A549 treated with ZK216348 at 1 μM for 4 hours (cell line): ENCODE measurements at places on chromosomes 6 and 20. TPM values are rescaled to one million over a fixed set of nuclear protein-coding genes. Genes with fewer than 3 reads are reported as not detected.

The MCCD1 gene
- not detected in 5 replicates for total RNA-seq

The TBX18 gene
- total RNA-seq, result 14.6 to 24.8 TPM (median 20.3 TPM) in 5 replicates

The NCR2 gene
- not detected in 5 replicates for total RNA-seq

The FRMD1 gene
- total RNA-seq, result 0.22 TPM in 1 of 5 replicates, not detected in the others

The BTBD3 gene
- 12.2 to 18.1 TPM (median 16.3 TPM) in 5 replicates for total RNA-seq

The BPIFB2 gene
- total RNA-seq, result not detected in 5 replicates

The FYN gene
- 4.2 to 7.4 TPM (median 5.0 TPM) in 5 replicates for total RNA-seq

The ZNF311 gene
- total RNA-seq, result 0.14 to 0.42 TPM (median 0.23 TPM) in 4 of 5 replicates, not detected in the other
